NCI-H1048 (cell line): ENCODE measurements at places on chromosomes 7 and 10.

- DNase-seq: no peak
These were observed 312.2 kb upstream of the ADARB2 start for GRCh38 chr10:2049560-2049959.

GRCh38 chr7:12569673-12570072, 847 bp upstream of the SCIN start:
- no peak for DNase-seq

- DNase-seq: no peak
These were observed 209.9 kb downstream of the ZNF365 start for GRCh38 chr10:62583876-62584615.

- DNase-seq: no peak
These were observed 40.3 kb downstream of the ARHGAP22 start for GRCh38 chr10:48564466-48565160.

GRCh38 chr7:69906283-69906995, 308.2 kb downstream of the AUTS2 start:
- DNase-seq: no peak

DNA sequence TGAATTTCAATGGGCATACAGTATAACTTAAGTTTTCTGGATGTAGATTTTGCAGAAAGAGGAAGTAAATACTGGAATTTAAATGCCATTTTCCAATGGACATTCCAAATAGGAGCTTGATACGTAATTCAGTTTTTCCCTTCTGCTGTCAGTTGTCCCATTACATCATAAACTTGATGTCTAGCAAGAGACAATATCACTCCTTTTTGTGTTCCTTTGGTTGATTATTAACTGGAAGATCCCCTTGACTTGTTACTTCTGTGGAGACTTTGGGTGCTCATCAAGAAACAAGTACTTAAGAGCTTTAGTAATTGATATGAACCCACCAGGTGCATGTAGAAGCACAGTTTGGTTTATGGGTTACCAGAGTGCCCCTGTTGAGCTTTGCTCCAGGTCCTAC, 116.1 kb downstream of the ST7 start:
- no peak for DNase-seq

DNA sequence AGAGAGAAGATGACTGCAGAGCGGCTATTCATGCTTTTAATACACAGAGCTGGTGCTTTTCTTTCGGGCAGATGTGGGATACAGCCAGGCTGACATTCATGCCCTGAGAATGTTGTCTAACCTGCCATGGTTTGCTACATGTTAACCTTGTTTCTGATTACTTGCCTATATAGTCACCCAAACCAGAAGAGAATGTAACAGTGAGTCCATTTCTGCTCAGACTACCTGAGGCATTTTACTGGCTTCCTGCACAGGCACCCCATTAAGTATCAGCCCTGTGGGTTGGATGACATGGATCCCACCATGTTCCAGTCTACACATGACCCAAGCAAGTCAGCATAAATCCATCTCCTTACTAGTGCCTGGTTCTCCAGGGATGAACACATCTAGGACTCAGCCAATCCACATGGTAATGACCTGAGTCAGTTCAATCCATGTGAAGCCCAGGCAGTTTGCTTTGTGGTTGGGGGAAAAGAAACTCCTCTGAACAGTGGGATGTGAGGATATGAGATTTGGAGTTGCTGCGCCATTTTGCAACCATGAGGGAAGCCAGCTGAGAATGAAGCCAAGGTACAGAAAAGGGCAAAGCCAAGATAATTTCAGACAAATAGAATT, 55.7 kb upstream of the MKX start:
- no peak for DNase-seq

- DNase-seq: no peak
These were observed 436.8 kb upstream of the C7orf33 start for GRCh38 chr7:148153616-148154284.

GRCh38 chr10:58444321-58444720, 59.1 kb downstream of the TFAM start:
- DNase-seq: no peak

DNA sequence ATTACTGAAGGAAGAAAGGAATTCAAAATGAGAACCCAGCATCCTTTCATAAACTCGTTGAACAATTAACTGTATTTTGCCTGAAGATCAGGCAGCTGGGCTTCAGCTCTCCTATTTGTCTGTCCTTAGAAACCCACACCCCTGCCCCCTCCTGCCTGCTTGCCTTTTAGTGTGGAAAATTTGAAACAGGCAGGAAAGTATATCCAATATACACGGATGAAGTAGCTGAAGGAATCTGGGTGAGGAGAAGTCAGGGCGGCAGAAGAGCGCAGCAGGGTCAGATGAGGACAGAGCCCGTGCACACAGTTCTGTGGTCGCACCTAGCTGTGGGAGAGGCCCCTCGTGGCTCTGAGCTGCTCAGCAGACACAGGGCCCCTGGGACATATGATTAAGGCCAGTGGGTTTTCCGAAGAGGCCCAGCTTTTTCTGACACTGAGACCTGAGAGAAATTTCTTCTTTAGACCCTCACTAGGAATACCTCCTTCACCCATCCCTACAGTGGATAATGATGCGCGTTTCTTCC, 87.9 kb downstream of the ACTR3B start:
- DNase-seq: no peak

DNA sequence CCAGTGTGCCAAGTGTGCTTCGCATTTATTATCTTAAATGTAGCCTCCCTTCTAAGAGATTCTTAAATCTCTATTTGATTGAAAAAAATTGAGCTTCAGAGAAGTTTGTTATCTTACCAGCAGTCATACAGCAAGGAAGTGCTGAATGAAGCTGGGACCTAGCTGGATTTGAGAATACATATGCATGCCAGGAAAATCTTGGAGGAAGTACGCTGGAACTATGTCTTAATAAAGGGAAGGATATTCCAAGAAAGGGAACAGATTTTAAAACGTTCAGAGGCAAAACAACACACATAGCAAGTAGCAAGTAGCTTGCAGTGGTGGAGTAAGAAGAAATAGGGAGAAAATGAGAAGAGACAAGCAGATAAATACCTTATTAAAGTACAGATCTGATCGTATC, 1.5 kb downstream of the CFAP70 start:
- DNase-seq: no peak

DNA sequence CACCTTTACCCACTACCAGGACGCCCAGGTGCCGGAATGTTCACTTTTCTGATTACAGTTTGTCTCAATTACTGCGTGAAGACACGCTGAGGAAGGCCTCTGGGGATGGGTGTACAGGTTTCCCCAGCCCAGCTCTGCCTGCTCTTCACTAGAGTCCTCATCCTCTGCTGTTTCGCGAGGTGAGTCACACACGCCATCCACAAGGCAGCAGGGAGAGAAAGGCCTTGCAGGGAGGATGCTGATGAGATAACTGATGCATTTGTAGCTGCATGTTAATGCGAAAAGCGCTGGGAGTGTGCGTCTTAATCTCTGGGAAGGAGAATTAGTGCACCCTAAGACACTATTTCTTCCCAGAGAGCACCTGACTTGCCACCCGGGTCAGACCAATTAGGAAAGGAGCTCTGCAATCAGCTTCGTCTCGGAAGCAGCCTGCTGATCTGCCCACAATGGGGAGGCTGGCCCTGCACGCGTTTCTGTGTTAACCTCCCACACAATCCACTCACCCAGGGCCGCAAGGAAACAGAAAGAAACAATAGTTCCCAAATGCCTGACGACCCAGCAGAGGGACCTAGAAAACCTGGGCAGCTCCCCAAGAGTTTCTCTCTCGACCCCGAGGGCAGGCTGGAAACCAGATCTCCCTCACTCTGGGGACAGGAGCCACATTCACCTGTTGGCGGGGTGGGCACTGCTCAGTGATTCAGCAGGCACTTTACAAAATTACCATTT, 578.7 kb downstream of the GLRX3 start:
- DNase-seq: no peak

- no peak for DNase-seq
These were observed 420.4 kb downstream of the HTR7 start for GRCh38 chr10:90437452-90437851.

- no peak for DNase-seq
These were observed 474.1 kb downstream of the PTPRN2 start for GRCh38 chr7:158113321-158114025.

- no peak for DNase-seq
These were observed 20.5 kb downstream of the DKK1 start for GRCh38 chr10:52334595-52334994.
